ENCODE measurements at places on chromosomes 7 and 10.

DNA sequence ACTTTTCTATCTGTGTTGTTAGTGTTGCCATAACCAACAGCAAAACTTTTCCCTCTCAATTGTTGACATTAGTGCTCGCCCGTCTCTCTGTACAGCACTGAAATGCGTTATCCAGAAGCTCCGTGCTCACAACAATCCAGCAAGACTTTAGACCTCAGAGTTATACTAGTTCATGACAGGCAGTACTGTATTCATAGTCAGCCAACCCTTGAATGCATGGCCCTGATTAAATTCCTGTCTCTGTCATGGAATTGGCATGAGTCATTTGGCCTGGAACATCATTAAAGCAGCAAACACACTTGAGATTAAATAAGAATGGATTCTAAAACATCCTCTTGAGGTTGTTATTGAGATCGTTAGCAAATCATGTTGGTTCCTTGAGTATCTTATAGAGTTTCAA is 405.5 kb upstream of the C7orf33 start:
- DNase-seq, result no peak

DNA sequence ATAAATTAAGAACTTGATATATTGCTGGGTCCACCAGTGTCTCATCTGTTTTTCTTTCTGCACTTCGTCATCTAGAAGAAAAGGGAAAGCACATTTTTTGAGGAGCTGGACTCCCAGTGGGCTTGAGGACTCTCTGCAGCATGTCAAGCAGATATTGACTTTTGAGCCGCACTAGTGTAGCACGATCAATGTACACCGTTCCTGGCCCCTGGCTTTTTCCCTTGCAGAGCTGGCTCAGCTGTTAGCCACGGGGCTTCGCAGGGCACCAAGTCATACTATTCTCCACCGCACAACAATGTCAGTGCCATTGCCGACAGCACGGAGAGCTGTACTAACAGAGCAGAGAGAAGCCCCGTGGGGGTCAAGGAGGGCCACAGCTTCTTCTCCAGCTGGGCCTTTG is 235.4 kb upstream of the HABP2 start:
- no peak for DNase-seq

DNA sequence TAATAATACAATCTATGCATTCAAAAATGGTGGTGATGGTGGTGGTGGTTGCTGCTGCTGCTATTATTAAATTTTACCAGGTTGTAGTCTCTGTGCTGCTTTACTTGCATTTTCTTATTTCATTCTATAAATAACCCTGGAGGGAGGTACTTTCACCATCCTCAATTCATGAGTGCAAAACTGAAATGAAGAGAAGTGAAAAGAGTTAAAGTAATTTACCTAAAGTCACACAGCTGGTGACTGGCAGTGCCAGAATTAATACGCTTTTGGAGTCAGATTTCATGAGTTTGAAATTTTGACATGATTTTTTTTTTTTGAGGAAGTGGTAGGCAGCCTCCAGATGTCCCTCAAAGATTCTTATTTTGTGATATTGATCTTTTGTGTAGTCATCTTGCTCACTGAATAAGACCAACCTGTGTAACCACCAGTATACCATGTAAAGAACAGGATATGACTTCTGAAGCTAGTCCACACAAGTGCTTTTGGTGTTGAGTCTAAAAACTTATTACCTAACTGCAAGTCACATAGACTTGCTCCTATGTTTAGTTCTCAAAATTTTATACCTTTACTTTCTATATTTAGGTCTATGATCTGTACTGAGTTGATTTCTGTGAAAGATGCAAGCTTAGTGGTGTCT is 218.8 kb downstream of the ZWINT start:
- no peak for DNase-seq

DNA sequence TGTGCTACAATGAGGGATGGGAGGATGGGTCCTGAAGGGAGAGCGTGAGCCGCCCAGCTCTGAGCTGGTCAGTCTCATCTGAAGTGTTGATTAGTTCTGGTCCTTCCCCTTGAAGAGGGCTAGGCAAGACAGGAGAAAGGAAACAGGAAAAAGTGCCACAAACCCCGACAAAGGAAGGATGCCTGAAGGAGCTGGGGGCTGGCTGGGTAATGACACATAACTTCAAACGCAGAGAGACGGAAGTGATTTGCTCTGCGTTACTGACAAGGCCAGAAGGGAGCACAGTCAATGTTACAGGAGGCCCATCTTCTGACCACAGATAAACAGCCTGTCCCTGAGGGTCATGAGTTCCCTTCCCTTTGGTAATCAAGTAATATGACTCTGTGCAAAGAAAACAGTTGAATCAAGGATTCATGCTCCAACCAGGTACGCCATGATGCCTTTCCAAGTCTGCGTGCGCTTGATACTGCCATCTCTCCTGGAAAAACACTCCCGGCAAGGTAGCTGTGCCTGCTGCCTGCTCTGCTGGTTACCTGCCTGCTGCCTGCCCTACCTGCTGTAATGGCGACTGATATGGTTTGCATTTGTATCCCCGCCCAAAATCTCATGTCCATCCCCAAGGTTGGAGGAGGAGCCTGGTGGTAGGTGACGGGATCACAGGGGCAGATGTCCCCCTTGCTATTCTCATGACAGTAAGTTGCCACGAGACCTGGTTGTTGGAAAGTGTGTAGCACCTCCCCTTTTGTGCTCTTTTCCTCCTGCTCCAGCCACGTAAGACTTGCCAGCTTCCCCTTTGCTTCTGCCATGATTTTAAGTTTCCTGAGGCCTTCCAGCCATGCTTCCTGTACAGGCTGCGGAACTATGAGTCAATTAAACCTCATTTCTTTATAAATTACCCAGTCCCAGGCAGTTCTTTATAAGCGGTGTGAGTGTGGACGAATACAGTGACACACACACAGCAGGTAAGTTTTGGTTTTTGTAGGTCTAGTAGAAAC is 57.9 kb downstream of the GRB10 start:
- DNase-seq, result no peak

DNA sequence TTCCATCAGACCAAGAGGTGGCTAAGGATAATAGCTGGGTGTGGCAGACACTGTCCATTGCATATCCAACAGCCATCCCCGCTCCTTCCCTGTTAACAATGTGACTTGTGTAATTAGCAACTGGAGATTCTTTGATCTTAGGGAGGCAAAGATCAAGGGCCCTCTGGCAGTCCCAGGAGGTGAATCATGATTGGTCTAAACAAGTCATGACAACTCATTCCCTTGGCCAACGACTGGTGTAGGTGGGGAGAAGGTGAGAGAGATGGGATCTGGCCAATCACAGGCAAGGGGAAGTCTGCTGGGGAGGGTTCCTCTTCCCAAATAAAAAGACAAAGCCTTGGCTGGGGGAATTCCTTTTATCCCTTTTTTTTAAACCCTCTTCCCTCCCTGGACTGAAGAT is 46.2 kb upstream of the COMTD1 start:
- peak; percentile 54 for DNase-seq

GRCh38 chr7:131011432-131011742 is 277.4 kb upstream of the KLF14 start:
- DNase-seq, result no peak

- DNase-seq, result no peak
Measured at GRCh38 chr7:73363225-73364005, 35.5 kb downstream of the FKBP6 start.

DNA sequence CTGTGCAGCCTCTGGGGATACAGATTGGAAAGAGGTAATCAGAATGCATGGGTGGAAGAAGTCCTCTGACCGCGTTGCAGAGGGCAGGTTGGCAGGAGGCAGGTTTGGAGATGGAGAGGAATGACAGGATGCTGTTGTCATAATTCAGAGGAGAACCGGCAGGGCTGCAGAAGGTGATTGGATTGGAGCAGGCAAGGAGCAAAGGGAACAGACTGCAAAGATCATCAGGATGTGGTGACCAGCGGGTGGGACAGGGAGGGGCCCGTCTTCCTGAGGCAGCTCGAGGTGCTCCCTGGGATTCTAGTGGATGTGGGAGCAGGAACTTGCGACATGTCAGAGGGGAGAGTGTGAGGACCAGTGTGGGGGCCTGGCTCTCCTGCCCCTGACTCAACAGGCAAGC is 78.5 kb upstream of the PPIF start:
- no peak for DNase-seq

DNA sequence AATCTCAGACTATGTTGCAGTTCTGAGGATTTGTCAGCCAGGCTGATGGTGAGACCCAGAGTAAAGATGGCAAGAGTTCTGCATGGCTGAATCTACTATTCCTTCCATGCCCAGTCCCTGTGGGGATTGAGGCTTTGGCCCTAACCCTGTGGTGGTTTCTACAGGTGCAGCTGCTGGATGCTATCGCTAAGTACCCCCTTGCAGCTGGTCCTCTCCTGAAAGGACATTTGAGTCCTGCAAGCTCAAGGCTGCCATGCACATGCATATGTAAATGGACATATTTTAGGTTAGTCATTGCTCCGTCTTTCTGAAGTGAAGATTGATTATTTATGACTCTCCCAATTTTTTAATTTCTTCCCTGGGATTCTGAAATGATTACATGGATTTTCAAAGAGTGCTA is 1122.2 kb upstream of the CELF2 start:
- no peak for DNase-seq

DNA sequence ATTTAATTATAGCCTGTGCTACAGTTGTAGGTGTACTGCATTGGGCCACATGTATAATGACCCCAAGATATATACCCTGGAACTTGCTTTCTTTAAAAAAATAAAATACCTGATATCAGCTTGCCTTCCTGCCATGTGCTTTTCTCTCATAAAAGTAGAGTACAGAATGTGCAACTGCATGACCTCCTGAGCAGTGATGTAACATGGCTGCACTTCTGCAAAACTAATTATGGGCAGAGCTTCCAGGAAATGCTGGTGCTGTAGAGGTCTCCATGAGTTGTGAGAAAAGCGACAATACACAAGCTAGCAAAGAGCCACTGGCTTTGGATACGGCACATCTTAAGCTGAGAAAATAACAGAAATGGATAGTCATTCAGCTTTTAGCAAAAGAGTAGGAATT is 6.5 kb upstream of the ERLIN1 start:
- DNase-seq, result no peak

- no peak for DNase-seq
Measured at GRCh38 chr7:116209561-116210070, 723 bp upstream of the TES start.

DNA sequence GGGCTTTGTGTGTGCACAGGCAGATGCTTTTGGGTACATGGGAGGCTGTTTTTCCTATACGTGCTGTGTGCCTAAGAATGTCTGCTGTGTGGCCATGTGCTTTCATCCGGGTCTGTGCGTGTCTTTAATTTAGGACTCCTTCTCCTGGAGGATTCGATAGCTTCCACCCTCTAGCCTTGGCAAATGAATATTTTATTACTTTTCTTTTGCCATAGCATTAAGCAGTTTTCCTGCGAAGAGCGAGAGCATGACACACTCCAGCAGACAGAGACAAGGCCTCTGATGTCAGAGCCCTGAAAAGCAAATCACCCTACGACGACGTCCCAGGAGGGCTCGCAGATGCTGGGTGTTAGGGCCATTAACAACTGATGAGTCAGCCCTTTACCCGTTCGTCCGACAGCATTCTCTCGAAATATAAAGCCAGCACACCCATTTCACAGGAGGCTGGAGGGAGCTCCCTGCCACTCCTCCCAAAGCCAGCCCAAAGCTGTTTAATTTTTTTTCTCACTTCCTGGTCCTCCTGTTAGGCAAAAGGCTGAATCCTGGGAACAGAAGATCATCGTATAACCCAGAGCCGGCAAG is 311.3 kb upstream of the ZMIZ1 start:
- no peak for DNase-seq

DNA sequence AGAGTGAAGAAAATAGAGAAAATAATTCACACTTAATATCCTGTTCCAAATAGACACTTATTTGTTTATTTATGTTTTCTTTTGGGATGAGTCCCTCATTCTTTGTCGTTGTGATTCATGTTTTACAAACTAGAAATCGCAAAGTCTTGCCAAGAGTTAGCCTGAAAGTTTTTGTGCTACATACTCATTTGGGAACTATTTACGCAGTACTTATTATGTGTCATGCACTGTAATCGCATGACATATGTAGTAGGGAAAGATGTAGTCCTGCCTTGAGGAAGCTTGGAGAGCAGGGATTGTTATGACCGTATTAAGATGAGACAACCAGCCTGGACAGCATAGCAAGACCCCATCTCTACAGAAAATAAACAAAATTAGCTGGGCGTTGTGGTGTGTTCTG is 189.3 kb downstream of the ABCA13 start:
- DNase-seq, result no peak

DNA sequence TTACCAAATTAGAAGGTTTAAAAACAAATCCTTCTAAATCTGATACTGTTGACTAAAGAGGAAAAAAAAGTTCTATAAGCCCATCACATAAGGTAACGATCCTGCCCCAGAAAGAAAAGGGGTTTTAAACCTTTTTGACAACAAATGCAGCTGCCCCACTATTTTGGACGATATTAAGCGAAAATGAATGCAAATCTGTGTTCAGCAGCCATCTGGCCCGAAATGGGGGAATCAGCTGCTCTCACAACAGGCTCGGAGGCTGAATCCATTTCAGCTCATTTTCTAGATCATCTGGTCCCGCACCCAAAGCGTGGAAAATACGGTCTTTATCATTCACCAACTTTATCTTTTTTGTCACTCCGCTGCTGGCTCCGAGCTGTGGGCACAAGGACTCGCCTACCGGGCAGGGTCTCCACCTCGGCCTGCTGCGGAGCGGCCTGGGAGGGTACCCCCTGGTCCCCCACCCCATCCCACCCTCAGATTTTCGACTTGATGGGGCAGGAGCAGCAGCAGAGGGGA is 2.4 kb upstream of the EBF3 start:
- no peak for DNase-seq

DNA sequence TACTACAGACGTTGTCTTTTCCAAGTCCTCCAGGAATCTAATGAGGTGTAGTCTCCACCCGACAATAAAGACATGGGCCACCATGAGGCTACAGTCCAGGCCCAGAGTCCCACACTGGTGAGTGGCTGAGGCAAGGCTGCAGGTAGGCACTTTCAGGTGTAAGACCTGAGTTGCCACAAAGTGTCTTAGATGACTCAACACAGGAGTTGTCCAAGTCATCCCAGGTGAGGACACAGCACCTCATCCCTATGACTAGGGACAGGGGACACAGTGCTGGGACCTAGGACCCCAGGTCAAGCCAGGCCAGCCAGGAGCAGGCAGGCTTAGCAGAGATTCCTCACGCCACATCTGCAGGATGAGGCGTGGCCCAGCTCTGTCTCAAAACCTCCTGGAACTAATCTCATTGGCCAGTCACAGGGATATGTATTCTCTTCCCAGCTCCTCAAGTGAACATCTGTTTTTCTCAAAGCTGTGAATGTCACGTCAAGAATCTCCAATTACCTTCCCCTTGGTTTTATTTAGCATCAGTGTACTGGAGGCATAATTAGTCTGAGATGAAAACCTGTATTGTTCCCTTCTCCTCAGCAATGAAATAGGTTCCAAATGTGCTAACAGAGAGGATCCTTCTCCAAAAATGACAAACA is 254.6 kb downstream of the GRID1 start:
- no peak for DNase-seq

All from keratinocyte (primary cell).